HT1080 (cell line): ENCODE measurements at places on chromosomes 12 and 14. TPM values are rescaled to one million over a fixed set of nuclear protein-coding genes. Genes with fewer than 3 reads are reported as not detected.
A peak's percentile ranks its signal among the peaks of the same experiment; 100 is the strongest.

DNA sequence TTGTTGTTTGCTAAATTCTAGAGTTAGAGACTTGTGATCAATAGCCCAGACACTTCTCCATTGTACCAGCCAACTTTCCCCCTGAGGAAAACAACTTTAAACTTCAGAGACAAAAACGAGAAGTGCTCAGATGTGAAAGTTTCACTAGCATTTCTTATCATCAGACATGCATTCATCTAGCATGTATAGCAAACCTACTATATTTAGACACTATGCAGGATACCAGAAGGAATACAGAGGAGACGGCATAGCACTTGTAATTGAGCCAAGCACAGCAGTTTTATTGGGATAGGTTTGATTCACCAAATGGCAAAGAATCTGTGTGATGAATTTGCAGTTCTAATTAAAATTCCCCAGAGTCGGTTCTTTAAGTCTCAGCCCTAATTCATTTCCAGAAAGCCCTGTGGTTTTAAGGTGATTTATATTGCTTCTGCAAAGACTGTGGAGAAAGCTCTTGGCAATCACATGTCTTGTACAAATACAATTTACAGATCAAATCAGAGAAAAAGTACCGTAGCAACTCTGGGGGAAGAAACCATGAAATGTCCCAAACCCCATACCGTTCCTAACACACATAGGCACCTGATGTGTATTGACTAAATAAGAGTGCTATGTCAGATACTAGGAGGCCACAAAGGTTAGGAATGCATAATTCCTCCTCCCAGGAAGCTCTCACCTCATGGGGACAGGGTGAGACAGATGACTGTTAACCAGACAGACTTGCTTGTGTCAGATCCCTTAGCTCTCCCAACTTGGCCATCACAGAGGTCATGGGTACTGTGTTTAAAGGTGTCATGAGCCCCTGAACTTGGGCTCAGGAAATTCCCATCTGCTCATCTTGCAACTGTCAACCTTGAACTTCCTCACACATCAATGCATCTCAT, 69.6 kb upstream of the KRAS start:
- no peak for DNase-seq

GRCh38 chr12:70839544-70839943, 81.0 kb downstream of the PTPRR start:
- DNase-seq, result no peak

GRCh38 chr14:96117101-96117897, 78.1 kb downstream of the C14orf132 start:
- DNase-seq, result no peak

GRCh38 chr12:77060136-77060882, 5.1 kb downstream of the E2F7 start:
- DNase-seq, result no peak

- no peak for DNase-seq
Measured at GRCh38 chr14:85487215-85487614, 42.7 kb upstream of the FLRT2 start.

DNA sequence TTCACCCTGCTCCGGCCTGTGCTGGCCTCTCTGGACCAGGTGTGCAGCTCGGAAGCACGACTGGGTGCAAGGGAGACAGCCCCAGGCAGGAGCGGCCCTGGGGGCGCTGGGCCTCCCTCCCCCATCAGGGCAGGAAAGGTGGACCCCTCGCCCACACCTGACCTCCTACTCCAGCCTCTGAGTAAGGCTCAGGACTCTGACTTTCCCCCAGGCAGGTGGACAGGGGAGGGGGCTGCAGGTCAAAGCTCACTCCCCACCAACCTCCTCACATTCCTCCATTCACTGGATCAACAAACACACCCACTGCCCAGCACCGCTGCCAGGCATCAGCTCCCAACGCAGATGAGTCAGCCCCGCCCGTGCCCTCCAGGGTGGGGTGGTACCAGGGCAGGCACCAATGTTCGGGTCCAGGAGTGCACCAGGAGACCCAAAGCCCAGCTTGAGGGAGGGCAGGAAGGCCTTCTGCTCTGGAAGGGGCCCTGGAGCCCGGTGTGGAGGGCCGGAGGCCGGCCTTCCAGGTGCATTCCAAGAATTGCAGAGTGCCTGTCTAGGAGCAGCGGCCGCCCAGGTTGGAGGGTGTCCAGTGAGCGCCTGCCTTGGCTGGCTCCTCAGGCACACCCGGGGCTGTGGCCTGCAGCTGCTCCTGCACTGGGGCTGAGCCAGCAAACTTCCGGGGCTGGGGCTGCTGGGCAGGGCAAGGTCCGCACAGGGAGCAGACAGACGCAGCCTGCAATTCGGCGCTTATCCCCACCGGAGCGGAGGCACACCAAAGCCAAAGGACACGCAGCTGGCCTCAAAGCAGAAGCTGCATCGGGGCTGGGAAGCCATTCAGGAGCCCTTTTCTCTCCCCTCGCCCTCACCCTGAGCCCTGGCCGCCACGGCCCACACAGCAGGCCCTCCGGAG, 1.6 kb upstream of the INF2 start:
- peak; percentile 87 for DNase-seq

GRCh38 chr12:43976027-43976426, 140.1 kb downstream of the TMEM117 start:
- DNase-seq, result no peak

GRCh38 chr12:49559011-49559675, 8.8 kb downstream of the MCRS1 start:
- no peak for DNase-seq

- no peak for DNase-seq
Measured at GRCh38 chr12:118946256-118946655, 35.1 kb upstream of the SRRM4 start.

- no peak for DNase-seq
Measured at GRCh38 chr12:9071518-9071917, 44.2 kb downstream of the A2M start.

GRCh38 chr12:12930633-12931219, 21.2 kb downstream of the GPRC5D start:
- DNase-seq, result no peak

DNA sequence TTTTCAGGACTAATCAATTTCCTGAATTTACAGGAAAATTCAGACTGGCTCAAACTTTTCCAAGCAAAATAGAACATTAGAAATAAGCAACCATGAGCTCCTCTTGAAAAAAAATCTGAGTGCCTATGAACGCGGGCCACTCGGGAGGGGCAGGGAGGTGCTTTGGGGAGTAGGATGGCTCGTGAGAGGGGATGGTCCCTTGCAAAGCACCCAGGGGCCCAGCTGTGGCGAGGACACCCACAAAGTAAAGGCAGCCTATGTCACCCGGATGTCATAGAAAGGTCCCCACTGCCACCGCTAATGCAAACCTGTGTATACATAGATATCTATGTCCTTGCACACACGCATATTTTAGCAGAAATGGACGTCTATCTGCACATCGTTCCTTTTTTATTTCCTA, 309.9 kb downstream of the ADGRD1 start:
- no peak for DNase-seq

DNA sequence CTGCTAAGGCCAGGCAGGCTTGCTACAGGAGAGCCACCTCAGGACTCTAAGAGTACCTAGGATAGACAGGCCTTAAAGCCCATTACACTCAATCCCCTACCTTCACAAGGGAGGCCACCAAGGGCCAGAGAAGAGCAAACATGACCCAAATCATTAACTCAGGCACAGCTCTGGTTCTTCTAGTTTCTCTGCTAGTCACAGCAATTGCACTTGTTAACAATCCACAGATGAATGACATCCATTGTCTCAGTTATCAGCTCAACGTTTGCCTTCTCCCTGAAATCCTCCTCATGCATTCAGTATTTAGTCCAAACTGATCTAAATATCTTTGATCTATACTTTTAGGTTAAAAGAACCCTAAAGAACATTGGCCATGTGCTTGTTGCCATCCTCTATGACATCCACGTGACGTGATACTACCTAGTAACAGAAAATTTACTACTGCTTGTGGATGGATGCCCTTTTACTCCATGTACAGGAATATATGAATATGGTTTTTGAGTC, 164.5 kb downstream of the STXBP6 start:
- no peak for DNase-seq

DNA sequence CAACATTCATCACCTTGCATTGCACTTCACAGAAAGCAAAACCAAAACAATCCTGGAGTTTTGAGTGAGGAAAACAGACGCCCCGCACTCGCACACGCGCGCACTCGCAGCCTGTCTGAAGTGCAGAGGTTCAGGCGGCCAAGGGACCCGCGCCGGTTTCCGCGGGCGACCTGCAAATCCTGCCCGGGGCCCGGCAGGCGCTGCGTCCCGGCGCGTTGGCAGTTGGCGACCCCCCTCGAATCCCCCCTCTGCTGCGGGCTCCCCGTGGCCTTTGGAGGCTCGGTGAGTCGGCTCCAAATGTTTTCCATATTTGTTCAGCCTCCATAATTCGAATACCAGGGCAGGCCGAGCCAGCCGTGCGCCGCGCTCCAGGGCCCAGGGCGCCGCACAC, at the start of gene SSPN:
TSS of gene SSPN (plus strand) at position 324 of the 391 bp plus-strand sequence. CDS start 100 bp downstream, outside the sequence.
- DNase-seq, result no peak

DNA sequence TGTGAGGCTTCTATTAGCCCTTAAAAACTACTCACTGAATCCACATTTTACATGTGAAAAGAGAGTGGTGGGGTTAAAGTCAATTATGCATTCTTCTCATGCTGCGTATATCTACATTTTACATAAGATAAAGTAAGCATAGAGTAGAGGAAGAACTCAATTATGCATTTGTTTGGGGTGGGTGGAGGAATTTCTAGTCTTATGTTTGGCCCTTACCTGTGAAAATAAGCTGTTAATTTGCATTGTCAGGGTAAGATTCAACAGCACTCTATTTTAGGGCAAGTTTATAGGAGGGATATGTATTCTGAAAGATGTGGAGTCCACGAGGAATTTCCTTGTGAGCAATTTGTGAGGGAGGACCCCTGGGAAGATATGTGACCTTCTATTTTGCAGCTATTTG, 30.9 kb upstream of the CAPRIN2 start:
- no peak for DNase-seq

DNA sequence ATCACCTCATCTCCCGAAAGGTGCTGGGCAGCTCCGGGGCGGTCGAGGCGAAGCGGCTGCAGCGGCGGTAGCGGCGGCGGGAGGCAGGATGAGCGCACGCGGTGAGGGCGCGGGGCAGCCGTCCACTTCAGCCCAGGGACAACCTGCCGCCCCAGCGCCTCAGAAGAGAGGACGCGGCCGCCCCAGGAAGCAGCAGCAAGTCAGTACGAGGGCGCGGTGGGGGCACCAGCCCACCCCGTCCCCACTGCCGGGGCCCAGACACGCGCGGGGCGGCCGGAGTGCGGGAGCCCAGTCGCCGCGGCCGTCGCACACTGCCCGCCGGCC, 862 bp downstream of the HMGA2 start:
- DNase-seq, result no peak

- DNase-seq, result peak; percentile 29
Measured at GRCh38 chr12:44317651-44318126, 481.8 kb downstream of the TMEM117 start.

- peak; percentile 48 for DNase-seq
Measured at GRCh38 chr12:56029666-56030293, 8.9 kb downstream of the IKZF4 start.

DNA sequence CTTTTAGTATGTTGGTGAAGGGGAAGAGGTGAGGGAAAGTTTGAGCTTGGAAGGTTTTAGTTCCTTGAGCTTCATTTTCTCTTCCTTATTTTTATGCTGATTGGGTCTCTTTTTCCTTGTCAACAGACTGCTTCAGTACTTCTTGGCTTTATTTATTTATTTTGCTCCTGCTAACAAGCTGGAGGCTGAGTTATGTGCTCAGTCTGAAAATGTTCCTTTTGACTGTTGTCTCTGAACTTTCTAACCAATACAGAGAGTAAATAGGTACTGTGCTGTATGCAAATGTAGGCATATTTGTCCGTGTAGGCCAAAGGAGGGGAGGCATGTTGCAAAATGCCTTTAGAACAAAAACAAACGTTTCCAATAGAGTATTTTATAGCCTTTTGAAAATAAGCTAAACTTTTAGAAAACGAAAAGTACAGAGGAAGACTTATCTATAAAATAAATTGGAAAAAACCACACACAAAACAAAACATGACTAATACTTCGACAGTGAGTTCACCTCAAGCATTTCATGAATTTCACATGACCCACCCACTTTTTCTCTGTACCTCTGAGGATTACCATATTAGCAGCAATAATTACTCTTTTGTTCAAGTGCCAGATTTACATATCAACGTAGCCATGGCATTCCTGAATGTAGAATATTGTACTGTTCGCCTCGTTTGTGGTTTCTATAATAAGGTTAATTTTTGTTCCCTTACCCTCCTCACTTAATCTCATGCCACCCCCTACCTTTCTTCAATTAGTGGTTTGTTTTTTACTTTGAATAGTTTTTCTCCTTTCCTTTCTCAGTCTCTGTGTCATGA, 4.7 kb upstream of the CREBL2 start:
- peak; percentile 72 for DNase-seq

- DNase-seq, result peak; percentile 53
Measured at GRCh38 chr12:119208626-119209061, 29.9 kb downstream of the HSPB8 start.

DNA sequence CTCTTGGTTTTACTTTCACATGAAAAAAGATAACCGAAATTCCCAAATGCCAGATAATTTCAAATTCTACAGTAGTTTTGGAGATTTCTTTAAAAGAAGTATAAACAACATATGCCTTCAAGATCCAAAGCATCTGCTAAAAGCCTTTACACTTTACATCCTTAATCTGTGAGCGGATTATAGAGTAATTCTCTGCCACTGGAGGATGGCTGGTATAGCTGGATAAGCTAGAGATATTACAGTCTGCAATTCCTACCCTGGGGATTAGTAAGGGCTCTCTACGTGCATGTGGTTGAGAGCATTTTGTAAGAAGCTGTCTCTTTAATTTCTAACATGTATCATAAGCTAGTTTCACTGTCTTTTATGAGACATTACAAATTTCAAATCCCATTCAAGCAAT, 240.3 kb upstream of the HMGA2 start:
- no peak for DNase-seq

DNA sequence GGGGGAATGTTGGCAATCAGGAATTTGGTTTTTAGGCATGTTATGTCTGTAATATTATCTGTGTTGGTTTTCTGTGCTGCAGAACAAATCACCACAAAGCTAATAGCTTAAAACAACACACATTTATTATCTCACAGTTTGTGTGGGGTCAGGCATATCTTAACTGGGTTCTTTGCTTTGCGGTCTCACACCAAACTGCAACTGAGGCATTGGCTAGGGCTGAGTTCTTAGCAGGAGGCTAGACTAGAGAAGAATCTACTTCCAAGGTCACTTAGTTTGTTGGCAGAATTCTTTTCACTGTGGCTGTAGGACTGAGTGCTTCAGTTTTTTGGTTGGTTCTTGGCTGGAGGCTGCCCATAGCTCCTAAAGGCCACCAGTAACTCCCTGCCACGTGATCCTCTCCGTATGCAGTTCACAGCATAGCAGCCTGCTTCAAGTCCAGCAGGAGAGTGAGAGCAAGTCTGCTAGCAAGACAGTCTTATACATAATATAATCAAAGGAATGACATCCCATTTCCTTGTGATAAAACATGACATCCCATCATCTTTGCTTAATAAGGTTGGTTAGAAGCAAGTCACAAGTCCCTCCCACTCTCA, 21.6 kb downstream of the ATF1 start:
- peak; percentile 10 for DNase-seq

TMPRSS12 gene
- total RNA-seq, result not detected in 2 replicates

PLCZ1 gene
- 0.07 TPM in 1 of 2 replicates, not detected in the other for total RNA-seq

DDX54 gene
- 85.1 and 86.1 TPM in 2 replicates for total RNA-seq

NID2 gene
- total RNA-seq, result 1.6 and 2.2 TPM in 2 replicates

GOLGA3 gene
- total RNA-seq, result 76.4 and 80.9 TPM in 2 replicates

CISTR gene
- not detected in 2 replicates for total RNA-seq

TOMM20L gene
- total RNA-seq, result not detected in 2 replicates

LRRC10 gene
- not detected in 2 replicates for total RNA-seq

POTEG gene
- 2.0 and 2.2 TPM in 2 replicates for total RNA-seq

ASIC1 gene
- total RNA-seq, result 6.0 and 9.5 TPM in 2 replicates

KRT77 gene
- not detected in 2 replicates for total RNA-seq

CDH24 gene
- total RNA-seq, result 15.3 and 18.2 TPM in 2 replicates

PMEL gene
- 1.1 and 3.3 TPM in 2 replicates for total RNA-seq

SDR9C7 gene
- total RNA-seq, result not detected in 2 replicates
